Activated CD8-positive, alpha-beta memory T cell treated with anti-CD3 and anti-CD28 coated beads for 1 hour (primary cell): ENCODE measurements at places on chromosomes 3 and 15.
A peak's percentile ranks its signal among the peaks of the same experiment; 100 is the strongest.

DNA sequence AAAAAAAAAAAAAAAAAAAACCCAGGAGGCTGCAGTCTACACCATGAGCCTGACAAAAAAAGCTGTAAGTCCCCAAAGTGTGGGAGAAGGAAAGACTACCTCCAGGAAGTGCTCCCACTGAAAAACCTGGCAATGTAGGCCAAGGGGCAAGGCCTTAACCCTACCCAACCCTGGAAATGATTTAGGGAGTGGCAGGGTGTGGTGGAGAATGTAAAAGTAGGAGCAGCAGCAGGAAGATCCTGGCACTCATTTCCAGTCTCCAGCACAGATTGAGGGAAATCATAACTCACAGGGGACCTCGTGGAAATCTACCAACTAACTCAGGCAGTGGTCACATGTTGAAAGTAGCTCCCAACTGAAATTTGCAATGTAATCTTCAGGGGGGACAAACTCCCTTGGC lies 839.5 kb downstream of the EPHA3 start:
- no peak for DNase-seq

- peak; percentile 76 for DNase-seq
Observed at GRCh38 chr3:157081626-157082210, 78.2 kb downstream of the CCNL1 start.

- DNase-seq, result no peak
Observed at GRCh38 chr3:171393032-171393744, 67.0 kb downstream of the TNIK start.

DNA sequence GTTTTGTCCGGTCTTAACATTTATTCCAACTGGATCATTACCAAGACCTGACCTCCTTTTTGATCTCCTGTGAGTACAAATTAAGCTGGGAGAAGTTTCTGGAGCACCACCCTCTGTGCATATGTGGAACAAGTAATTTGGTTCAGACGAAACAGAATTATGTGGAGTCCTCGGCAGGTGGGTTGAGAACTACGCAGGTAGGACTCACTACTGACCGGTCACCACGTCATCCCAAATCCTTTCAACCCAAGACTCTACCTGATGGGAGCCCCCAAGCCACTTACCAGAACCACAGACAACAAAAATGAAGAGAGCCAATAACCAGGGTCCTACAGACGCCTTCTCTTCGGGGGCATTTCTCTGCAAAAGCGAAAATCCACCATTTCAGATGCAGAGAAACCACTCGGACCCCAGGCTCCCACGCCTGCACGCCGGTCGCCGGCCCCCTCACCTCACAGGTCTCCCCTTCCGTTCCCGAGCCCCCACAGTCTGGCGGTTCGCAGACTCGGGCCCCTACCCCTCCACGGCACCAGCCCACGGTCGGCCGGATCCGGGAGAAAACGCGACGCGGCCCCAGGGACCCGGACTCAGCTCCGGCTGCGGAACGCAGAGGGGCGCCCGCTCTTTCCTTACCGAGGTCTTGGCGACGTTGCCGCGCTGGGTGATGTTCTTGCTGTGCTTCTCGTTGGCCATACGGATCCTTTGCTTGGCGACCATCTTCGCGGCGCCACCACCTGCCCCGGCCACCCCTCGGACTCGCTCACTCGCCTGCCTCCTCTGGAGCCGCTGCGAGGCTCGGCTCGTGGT lies 674 bp downstream of the SERP1 start:
- peak; percentile 6 for DNase-seq

GRCh38 chr15:65421360-65422215 lies 1.2 kb downstream of the IGDCC4 start:
- no peak for DNase-seq

GRCh38 chr15:81391657-81392056 lies 17.6 kb upstream of the TMC3 start:
- DNase-seq, result no peak

- no peak for DNase-seq
Observed at GRCh38 chr3:196639483-196640296, at the start of gene NRROS. TSS of gene NRROS (plus strand) at chr3:196639694. CDS start at chr3:196654540, 14,846 bp downstream.

DNA sequence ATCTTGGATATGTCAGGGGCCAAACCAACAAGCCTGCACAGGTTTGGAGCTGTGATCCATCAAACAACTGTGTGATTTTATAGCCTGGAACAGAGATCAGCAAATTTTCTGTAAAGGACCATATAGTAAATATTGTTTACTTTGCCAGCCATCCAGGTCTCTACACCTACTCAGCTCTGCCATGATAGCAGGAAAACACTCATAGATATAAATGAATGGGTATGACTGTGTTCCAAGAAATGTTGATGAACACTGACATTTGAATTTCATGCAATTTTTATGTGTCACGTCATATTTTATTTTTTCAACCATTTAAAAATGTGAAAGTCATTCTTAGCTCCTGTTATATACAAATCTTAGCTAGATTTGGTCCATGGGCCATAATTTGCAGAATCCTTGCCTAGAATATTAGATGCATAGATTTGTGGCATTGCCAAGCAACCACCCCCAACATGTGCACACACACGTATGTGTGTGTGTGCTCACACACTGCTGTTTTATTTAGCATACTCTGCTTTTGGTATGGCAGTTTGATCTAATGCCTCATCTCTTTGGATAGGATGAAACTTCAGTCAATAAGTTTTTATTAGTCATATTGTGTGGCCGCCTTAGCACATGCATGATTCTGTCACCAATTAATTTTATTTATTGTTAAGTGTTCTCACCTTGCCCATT lies 6.4 kb downstream of the ATXN7 start:
- no peak for DNase-seq

DNA sequence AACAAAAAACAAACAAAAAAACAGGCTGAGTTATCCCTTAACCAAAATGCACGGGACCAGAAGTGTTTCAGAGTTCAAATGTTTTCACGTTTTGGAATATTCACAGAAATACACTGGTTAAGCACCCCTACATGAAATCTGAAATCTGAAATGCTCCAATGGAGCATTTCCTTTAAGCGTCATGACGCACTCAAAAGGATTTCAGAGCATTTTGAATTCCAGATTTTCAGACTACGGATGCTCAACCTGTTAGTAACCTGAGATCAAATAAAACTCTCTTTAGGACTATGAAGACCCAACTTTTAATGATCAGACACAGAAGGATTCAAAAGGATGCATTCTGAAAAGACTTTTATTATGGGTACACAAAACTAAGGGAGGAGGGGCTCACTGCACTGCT lies 9.6 kb downstream of the CLPX start:
- no peak for DNase-seq

- no peak for DNase-seq
Observed at GRCh38 chr3:195250473-195251251, 20.3 kb downstream of the XXYLT1 start.

DNA sequence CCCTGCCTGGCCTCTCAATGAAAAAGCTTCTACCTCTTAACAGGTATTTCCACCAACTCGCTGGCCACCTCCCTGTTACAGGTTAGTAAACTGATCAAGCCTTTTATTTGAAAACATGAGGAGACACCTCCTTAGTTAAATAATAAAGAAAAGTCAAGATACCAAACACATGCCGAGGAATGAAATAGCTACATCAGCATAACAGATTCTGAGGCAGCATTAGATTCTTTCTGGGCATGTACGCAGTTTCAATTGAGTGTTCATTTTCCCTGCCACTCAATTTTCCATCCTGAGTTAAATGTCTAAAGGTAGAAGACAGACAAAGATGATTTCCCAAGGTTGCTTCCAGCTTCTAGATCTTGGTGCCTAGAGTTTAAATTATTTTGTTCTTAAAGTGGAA lies 250.5 kb upstream of the LRTM1 start:
- DNase-seq, result no peak

GRCh38 chr15:77046704-77047412 lies 24.1 kb downstream of the TSPAN3 start:
- DNase-seq, result no peak

GRCh38 chr15:52163321-52164190 lies 27.6 kb downstream of the GNB5 start:
- DNase-seq, result no peak

DNA sequence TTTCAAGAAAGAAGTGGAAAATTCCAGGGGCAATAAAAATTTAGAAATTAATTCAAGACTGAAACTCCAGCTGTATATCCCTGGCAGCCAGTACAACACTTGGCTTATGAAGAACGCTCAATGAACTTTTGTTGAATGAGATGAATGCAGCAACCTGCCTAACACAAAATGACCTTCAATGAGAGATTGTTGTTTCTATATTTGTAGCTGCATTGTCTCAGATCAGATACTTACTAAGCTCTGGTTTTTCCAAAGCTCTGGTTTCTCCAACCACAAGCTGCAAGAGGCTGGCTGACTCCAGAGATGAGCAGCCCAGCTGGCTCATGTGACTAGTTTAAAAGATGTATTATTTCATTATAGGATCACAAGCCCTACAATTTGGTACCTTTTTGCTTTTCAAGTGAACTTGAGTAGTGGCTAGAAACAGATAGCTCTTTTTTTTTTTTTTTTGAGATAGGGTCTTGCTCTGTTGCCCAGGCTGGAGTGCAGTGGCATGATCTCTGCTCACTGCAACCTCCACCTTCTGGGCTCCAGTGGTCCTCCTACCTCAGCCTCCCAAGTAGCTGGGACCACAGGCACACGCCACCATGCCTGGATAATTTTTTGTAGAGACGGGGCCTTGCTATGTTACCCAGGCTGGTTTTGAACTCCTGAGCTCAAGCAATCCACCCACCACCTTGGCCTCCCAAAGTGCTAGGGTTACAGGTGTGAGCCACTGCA lies 57.4 kb downstream of the UMPS start:
- DNase-seq, result no peak

GRCh38 chr3:126113733-126114442 lies 30.0 kb upstream of the SLC41A3 start:
- no peak for DNase-seq

GRCh38 chr3:124469555-124469954 lies 260.7 kb upstream of the UMPS start:
- DNase-seq, result no peak

DNA sequence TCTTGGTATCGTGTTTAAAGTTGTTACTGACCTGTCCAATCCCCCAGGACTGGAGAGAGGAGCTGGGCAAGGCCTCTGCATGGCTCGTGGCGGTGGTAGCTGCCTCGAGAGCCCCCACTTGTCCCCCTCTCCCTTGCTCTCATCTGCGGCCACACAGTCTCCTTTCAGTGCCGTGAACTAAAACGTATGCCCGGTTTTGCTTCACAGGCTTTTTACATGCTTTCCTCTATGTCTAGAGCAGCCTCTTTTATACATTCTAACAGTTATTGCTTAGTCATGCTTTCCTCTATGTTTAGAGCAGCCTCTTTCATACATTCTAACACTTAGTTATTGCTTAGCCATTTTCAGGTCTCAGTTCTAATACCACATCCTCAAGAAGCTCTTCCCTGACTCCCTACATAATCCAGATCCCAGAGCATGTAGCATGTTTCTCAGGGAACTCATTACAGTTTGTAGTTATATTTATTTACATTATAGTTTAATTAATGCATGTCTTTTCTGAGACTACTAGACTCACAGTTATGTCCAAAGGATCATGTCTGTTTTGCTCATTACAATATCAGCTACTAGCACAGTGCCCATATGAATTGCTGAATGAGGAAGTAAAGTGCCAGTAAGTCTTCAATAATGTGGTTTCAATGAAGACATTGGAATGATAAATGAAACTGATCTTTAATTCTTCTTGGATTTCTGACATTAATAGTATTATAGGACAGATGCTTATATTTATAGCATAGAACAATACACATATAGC lies 66.5 kb upstream of the TBL1XR1 start:
- DNase-seq, result no peak

DNA sequence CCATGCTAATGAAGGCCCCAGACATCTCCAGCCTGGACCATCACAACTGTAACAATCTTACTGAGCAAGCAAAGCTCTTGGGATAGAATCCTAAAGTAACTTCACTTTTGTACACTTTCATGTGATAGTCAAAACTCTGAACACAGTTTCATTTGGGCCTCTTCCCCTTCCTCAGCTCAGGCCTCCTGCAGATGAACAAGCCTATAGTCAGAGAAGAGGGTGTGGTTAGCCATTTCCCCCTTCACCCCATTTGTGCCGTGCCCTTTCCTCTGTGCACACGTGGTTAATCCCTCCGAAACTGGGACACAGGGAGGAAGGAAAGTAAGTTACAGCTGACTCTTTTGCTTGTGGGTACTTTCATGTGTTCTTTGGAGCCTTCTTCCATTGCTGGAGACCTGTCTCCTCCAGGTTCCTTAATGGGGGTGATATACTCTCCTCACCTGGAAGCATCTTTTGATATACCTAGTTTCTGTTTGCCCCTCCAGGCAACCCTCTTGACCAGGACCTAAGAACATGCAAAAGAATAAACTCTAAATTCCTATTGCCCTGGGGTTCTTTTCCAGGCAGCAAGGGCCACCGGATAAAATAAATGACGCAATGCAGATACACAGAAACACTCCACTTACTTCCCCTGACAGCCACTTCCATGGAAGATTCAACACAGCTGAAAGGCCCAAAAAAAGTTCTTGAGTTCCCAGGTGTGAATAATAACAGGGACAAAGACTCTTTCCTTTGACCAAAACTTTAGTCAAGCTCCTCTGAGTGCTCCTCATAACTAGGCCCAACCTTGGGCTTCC lies 29.6 kb upstream of the CSTA start:
- DNase-seq, result no peak

GRCh38 chr3:21441821-21442220 lies 309.2 kb downstream of the ZNF385D start:
- DNase-seq, result no peak

GRCh38 chr3:73437828-73438227 lies 186.9 kb downstream of the PDZRN3 start:
- DNase-seq, result no peak

GRCh38 chr3:100073714-100074307 lies 40.5 kb downstream of the FILIP1L start:
- DNase-seq, result no peak

GRCh38 chr15:67415181-67415580 lies 105.8 kb upstream of the C15orf61 start:
- no peak for DNase-seq

DNA sequence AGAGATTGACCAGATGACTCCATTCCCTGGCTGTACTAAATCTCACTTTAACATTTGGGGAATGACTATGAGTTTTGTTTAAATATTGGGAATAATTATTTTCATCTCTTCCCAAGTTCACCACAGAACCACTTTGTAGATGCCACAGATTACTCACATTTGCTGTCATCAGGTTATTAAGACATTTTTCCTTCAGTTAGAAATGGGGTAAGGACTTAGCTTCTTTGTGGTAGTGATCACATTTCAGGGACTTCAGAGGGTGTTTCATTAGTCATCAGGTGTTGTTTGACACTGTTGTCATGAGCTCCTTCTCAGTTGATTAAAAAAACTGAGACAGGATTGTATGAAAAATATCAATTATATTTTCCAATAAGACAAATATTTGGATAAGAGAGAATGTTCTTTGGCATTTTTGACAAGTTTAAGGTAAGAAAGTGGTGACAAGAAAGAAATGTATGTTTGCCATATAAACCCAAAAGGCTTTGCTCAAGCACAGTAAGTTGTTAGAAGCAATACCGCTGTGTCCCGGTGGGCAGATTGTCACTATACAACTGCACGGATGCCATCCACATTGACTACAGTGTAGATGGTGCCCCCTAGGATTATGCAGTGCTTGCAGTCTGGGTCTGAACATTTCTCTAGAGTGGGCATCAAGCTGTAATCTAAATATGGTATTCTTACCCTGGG lies 22.3 kb downstream of the FBXL2 start:
- DNase-seq, result no peak
